ENCODE measurements at places on chromosomes 5 and 9.

GRCh38 chr9:126781186-126782052, 23.4 kb upstream of the ZBTB43 start:
- peak; percentile 69 for DNase-seq

DNA sequence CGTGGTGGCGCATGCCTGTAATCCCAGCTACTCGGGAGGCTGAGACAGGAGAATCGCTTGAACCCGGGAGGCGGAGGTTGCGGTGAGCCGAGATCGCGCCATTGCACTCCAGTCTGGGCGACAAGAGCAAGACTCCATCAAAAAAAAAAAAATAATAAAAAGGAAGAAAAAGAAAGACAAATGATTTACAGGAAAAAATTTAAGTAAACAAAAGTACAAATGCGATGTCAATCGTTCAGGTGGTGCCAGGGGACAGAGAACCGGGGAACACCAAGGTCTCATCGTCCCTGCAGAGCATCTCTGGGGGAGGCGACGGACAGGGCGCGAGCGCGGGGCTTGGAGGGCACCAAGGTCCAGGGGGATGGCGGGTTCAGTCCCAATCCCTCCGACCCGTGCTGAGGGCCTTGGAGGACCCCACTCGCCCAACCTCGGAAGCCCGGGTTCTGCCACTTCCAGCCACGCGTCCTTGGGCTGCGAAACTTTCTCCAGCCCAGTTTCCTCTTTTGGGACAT, 607 bp upstream of the HNRNPAB start:
- DNase-seq = no peak

- no peak for DNase-seq
These were observed 471.0 kb upstream of the MEF2C start for GRCh38 chr5:89353837-89354551.

DNA sequence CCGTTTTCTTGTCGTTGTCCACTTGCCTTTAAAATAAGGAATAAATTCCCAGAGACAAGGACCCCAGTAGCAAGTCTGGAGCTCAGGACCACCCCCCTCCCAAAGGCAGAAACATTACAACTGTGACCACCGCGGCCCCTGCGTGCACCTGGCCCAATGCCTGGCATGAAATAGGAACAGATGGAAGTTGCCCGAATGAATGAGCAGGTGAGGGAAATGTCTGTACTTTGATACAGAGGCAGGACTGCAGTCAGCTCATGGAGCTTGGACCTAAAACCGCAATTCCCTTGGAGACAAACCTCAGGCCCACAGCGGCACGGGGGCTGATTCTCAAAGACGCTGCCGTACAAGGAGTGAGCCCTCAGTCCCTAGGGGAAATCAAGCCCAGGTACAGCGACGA, 55.3 kb upstream of the SARDH start:
- DNase-seq = no peak

DNA sequence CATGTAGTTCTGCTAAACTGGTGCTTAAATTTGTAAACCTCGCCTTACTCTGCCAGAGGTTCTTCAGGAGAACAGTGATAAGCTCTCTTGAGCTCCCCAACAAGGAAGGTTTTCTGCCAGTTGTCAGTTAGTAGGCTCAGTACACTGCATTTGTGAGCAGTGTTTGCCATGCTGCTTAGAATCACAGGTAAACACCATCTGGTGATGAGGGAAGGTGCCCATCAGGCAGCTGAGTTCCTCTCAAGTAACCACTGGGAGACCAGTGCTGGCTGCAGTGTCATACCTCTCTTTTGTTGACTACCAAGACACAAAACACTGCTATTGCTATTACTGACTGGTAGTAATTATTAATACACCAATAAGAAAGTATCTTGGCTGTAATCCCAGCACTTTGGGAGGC, 186.2 kb upstream of the OTULINL start:
- DNase-seq = no peak

DNA sequence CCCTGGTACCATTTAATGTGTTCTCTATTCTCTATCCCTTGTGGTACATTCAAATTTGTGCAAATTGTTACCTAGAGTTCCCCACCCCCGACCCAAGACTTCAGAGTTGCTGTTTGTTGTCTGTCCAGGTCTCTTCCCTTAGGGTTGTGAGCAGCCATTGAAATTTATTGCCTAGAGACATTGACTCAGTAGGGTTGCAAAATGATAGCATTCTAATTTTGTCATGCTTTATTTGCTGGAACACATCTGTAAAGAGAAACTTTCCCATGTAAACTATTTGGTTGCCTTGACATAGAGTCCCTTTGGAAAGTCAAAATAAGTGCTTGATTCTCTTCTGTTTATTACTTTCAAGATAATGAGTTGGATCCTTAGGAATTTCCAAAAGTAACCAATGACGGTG, 91.7 kb upstream of the KLF9 start:
- DNase-seq = no peak

GRCh38 chr5:61969347-61969746, 336.7 kb upstream of the KIF2A start:
- no peak for DNase-seq

- DNase-seq = no peak
These were observed 124.7 kb upstream of the FTMT start for GRCh38 chr5:121726991-121727390.

- DNase-seq = no peak
These were observed 33.8 kb upstream of the RPL26L1 start for GRCh38 chr5:172925336-172925948.

GRCh38 chr5:157370967-157371366, 89.0 kb upstream of the NIPAL4 start:
- DNase-seq = no peak

- DNase-seq = no peak
These were observed 507.3 kb downstream of the ISL1 start for GRCh38 chr5:51890435-51891116.
